ENCODE measurements at places on chromosomes 3 and 15.

GRCh38 chr15:66726386-66726785 is 24.4 kb downstream of the SMAD6 start:
- no peak for DNase-seq

DNA sequence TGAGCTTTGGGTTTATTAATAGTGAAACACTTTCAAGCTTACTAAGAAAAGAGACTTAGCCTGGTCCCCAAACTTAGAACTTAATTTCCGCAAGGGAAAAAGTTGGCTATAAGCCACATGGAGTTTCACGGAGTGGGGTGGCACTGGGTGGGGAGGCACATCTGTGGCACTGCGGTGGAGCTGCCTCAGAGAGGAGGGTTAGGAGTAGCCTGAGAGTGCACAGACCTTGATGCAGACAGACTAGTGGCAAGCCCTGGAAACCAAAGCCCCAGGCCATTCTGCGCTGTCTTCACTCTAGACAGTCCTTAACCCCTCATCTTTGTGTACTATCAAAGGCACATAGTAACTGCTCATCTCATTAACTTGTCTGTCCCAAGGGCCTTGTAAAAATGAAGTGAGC is 22.0 kb downstream of the CXCR6 start:
- no peak for DNase-seq

DNA sequence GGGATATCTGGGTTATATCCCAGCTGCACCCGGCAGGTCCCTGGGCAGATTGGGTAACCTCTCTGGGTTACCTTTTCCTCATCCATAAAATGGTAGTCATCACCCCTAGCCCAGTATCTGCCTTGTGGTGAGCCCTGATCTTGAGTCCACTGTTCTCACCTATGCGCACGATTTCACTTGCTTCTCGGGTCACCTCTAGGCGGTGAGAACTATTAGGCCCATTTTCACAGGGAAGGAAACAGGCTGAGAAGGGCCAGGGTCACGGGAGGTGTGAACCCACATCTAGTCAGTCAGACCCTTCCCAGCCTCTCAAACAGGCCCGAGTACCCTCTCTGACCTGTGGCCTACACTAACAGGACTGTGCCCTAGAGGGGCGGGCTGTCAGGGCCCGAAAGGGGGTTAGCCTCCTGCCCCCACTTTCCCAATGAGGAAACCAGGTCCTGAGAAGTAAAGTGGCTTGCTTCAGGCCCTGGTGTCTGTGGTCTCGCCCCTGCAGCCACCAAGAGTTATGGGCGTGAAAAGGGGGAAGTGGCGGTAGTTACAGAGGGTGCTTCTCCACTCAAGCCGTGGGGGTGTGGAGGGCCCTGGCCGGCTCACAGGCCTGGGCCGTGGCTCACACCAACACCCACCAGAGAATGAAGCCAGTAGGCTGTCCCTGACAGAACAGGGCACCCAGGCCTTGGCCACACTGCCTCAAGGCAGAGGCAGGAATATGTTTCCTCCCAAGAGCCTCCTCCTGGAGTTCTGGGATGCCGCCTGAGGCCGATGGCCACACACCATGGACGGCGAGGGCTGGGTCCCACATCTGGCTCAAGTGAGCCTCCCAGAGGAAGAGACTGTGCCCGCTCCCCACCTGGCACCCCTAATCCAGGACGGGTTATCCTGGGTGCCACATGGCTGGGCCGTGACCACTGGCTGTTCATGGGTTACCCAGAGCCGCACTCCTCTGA is 19.5 kb downstream of the PSTPIP1 start:
- DNase-seq = peak; percentile 95

GRCh38 chr3:123020709-123021108 is 6.9 kb downstream of the SEMA5B start:
- no peak for DNase-seq

DNA sequence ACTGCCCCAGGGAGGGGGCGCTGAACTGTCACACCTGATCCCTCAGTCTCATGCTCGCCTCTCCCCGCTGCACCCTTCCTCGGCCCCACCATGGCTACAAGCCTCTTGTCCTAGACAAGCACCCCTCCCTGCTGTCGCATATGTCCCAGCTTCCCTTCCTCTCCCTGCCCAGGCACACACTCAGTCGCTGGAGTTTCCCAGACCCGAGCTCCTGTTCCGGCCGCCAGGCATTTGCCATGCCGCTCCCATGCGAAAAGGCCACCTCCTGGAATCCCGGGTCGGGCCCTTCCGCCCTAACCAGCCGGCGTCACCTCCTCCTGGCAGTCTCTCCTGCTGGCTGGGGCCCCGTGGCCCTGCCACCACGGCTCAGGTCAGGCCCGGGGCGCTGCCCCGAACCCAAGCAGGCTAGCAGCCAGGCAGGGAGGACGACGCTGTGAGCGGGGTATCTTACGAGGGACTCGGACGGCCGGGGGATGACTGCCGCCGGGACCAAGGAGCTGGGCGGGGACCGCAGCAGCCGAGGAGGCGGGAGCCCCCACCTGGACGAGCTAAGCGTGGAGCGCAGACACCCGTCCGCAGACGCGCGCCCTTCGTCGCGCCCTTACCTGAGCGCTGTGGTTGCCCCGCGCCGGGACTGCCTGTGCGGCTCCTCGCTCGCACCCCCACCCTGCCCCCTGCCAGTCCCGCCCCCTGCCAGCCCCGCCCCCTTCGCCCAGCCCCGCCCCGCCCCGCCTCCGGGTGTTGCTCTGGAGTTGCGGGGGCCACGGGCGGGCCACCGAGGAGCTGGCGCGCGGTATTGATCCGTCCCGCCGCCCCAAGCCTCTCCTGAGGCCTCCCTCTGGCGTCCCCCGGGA is at the start of gene ALS2CL:
TSS of gene ALS2CL (minus strand) at position 642 of the 854 bp plus-strand sequence. CDS start 4,239 bp downstream, outside the sequence.
- DNase-seq = no peak

GRCh38 chr15:36880913-36881460 is 219.4 kb downstream of the MEIS2 start:
- no peak for DNase-seq

- no peak for DNase-seq
These were observed 2.4 kb downstream of the ADAMTS9 start for GRCh38 chr3:64685331-64685799.

DNA sequence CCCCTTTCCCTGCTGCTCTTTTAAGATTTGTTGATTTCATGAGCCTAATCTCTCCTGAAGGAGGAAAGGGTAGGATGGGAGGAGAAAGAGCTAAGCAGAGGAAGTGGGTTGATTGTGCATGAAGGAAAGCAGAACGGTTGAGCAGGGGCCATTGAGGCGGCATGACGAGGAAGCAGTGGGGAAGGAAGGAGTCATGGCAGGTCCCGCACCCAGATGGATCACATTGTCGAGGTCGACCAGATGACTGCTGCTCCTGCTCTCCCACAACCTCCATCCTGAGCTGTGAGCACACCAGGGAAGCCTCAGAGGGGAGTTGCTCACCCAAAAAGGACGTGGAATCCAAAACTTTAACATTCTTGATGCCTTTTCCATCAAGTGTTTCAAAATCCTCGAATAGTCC is 42.8 kb downstream of the ABTB1 start:
- DNase-seq = peak; percentile 19

DNA sequence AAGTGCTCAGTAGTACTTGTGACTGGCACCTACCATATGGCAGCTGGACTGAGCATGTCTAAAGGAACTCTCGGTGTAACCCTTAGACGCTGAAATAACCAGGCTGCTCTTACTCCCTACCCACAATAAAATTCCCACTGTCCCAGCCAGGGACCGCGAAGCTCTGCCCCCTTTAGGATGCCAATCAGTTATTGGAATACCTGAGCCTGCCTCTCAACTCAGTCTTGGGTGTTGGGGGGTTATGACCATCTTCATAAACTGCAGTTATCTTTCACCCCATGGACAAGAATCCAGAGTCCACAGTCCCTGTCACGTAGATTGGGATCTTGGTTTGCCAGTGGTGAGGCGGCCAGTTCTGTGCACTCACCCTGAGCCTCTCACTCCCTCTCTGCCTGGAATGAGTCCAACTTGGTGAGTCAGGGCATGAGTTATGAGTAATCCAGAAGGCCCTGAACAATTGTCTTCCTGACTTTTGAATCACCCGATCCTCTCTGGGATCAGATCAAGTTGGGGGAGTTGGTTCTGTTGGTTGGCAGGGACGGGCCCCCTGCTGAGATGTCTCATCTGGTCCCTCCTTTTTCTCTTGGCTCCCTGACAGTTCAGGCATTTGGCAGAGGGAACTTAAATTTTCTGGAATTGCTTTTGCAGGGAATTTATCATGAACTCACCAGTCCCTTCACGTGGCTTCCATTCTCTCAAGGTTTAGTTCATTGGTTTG is 120.1 kb upstream of the UBE2E1 start:
- DNase-seq = peak; percentile 70

DNA sequence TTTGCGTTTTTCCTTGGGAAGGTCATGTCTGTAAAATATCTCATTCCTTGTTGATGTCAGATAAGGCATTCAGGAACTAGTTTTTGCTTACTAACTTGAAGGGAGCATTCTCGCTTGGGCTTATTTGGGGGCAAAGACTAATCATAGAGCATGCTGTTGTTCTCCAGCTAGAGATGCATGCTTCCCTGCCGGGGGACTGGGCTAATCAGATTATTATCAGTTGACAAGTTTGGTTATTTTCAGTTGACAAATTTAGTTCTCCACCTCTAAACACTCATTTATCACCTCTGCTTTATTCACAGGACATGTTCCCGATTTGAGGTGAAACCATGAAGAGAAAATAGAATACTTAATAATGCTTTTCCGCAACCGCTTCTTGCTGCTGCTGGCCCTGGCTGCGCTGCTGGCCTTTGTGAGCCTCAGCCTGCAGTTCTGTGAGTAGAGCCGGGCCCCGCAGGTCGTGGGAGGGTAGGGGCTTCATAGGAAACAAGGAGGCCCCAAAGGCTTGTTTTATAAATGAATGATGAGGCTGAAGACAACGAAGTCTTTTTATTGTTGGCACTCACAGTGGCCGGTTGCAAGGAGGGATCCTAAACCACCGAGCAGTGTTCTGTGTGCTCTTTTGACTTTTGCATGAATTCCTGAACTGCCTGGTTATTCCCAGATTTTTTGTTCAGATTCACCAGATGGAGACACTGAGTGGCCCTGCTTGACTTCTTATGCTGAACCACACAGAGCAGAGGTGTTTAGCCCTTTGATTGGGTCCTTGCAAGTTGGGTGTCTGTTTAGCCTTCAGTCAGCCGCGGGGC is 28.4 kb downstream of the PXYLP1 start:
- DNase-seq = no peak

DNA sequence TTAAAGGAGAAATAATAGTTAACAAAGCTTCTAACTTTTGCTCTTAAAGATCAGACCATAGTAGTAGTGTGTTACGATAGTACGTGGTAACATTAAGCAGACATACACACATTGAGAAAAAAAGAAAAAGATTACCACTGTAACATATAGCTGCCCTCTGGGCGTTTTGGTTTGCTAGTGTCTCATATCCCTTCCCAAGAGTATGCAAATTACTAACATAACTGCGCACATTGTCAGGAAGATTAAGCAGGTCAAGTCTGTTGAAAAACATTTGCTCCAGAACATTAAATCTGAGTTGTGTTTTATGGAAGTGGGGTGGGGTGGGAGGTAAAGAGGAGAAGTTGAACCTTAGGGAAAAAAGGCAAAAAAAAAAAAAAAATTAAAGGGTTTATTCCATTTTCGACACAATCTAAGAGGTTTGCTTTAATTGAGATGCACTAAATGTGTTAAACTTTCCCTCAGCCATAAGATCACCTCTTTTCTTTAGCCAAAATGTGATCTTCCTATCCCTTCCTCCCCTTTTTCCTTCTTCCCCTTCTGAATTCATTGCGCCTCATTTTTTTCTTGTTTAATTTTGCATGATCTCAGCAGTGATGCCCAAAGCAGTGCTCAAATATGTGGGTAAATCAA is 1.5 kb upstream of the LRIG1 start:
- no peak for DNase-seq

DNA sequence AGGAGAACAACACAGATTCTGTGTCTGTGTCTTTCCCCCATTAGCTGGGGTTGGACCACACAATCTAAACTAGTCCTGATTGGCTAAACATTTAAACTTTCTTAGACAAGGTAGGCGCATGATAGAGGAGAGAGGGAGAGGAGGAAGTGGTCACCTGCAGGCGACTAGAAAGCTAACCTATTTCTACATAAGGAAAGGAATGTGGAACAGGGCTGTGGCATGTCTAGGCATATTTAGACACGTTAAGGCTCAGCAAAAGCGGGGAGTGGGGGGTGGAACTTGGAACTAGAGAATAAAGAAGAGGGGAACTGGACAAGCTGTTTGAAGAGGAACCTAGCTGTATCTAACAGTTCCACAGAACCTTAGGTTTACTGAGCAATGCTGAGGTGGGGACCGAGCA is 12.8 kb downstream of the LRRC28 start:
- peak; percentile 20 for DNase-seq

DNA sequence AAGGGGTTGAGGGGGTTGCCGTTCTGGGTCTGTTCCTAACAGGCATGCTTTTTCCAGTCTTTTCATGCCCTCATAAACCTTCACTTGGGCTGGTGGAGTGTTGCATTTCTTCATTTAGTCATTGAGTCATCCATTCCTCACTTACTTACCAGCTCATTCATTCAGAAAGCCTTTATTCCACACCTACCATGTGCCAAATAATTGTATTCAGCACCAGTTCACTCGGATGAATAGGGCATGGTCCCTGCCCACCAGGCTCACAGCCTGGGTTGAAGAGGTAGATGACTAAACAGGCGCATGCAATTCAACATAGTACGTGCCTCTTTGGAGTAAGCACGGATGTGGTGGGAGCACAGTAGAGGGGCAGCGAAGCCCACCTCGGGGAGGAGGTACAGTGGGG is 35.1 kb upstream of the THSD4 start:
- no peak for DNase-seq

DNA sequence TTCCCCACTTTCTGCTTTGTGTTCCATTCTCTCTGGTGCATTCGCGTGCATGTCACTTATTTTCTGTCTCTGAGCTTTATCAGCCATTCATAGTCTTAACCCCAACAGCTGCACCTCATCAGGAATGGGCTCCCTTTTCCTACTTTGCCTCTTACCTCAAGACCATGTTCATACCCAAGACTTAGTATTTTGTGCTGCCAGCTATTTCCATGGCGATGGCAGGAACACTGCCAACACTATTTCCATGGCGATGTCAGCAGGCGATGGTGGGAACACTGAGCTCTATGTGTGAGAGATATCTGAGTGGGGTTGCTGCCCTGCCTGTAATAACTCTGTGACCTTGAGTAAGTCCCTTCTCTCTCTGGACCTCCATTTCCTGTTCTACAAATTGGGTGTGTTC is 5.5 kb downstream of the ZNF35 start:
- no peak for DNase-seq

- DNase-seq = peak; percentile 23
These were observed 11.8 kb upstream of the PLXND1 start for GRCh38 chr3:129618186-129618820.

DNA sequence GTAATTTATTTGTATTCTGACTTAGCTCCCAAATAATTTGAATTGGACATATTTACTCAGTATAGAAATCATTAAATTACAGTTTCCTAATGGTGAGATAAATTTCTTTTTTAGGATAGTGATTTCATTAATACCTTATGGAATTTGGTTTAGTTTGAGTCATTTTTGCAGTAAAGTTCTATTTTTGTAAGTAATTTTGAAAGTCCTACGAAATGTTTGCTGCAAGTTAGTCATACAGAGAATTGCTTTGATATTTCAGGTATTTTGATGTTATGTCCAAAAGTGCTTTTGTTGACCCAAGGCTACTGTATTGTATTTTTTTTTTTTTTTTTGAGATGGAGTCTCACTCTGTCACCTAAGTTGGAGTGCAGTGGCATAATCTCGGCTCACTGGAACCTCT is 41.7 kb downstream of the TCF12 start:
- no peak for DNase-seq

GRCh38 chr3:117165601-117166051 is 456.0 kb downstream of the TUSC7 start:
- DNase-seq = no peak
